ENCODE measurements at places on chromosomes 3 and 15.
A peak's percentile ranks its signal among the peaks of the same experiment; 100 is the strongest.

GRCh38 chr3:179546814-179547241, 15.9 kb upstream of the ACTL6A start:
- no peak for DNase-seq

DNA sequence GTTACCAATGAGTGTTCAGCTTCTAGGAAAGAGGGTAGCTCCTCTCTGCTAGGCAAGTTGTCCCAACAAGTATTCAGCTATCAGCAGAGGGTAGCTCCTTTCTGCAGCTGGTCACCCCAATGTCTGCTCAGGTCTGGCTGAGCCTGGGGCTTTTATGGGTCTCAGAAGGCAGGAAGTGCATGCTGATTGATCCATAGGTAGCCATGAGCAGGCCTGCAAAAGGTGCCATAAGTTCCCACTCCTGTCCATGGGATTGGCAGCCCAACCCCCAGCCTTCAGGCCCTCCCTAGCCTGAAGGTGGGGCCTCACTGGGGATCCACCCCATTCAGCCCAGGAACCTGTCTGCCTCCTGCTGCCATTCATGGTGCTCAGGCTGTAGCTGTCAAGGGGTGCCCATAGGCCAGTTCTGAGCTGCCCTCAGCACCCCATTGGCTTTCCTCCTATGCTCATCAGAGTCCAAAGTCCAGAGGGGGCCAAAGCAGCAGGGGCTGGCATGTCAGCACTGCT, 34.6 kb upstream of the DNAJC13 start:
- DNase-seq: no peak

DNA sequence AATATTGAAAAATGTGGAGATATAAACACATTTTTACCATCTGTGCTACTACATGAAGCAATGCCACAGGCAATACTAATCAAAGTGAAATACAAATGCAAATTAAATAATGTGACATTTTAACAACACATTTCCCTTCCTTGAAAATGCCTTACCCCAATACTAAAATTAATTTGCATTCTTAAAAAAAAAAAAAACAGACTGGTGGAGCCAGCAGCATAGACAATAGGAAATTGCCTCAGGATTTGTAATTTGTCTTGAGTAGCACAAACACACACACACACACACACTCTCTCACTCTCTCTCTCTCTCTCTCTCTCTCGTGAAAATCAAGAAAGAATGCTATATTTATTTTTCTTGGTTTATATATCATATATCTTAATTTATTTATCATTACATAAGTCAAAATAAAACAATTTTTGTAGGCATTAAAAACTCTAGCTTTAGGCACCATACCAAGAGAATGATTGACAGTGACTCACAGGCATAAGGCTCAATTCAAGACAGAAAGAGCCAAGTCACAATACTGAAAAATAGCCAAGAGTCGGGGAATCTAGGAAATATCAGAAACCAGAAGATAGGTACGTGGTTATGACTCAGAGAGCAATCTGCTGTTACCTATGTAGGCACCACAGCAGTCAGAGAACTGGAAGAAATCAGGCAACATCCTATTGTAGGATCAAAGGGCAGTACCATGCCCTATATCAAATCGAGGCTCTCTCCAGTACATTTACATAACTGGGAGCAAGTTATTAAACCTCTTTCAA, 23.0 kb downstream of the SUCNR1 start:
- DNase-seq: no peak

GRCh38 chr3:59006634-59007517, 42.9 kb downstream of the CFAP20DC start:
- no peak for DNase-seq

DNA sequence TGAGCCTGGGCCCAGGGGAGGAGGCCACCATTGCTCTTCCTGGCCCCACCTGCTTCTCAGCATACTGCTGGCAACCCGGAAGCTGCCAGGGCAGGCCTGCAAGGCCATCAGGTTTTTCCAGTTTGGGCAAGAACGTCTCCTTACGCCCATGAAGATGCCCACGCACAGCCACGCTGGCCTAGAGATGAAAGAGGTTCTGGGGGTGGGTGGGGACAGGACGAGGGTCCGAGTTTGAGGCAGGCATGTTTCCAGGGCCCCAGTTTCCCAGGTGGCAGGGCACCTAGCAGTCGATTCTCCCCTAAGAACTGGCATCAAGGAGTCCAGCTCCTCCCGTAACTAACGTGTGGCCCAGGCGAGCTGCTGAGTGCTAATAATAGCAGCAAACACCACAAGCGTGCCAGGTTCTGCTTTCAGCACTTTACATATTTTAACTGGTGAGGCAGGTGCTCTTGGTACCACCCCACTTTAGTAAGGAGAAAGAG, 45.8 kb downstream of the ZNF710 start:
- DNase-seq: no peak

DNA sequence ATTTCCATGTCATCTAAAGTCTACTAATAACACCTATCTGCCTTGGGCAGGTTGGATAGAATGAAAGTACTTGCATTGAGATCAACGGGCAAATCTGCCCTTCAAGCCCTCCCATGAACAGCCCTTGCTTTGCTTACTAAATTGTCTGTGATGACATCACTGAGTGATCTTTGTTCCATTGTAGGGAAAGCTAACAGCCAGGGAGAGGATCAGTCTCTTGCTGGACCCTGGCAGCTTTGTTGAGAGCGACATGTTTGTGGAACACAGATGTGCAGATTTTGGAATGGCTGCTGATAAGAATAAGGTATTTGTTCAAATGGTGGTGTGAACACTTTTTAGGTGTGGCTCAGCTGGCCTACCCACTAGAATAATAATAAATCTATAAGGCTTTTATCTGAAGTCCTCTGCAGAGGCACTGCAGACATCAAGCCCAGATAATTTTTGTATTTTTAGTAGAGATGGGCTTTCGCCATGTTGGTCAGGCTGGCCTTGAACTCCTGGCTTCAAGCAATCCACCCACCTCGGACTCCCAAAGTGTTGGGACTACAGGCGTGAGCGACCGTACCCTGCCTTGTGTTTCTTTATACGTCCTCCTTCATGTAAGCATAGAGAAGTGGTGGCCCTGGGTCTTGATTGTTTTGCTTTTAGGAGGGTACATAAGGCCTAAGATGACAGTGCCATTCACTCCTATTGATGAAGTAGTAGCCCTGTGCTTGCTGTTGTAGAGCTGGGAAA, 5.7 kb downstream of the PCCB start:
- no peak for DNase-seq

- peak; percentile 50 for DNase-seq
Observed at GRCh38 chr15:50055750-50056157, 63.3 kb downstream of the ATP8B4 start.

Measured in suppressor macrophage treated with lipopolysaccharide for 4 hours (primary cell).